ENCODE measurements at places on chromosomes 4 and X.

GRCh38 chr4:7784131-7784870, 155.4 kb downstream of the AFAP1 start:
- DNase-seq: no peak

DNA sequence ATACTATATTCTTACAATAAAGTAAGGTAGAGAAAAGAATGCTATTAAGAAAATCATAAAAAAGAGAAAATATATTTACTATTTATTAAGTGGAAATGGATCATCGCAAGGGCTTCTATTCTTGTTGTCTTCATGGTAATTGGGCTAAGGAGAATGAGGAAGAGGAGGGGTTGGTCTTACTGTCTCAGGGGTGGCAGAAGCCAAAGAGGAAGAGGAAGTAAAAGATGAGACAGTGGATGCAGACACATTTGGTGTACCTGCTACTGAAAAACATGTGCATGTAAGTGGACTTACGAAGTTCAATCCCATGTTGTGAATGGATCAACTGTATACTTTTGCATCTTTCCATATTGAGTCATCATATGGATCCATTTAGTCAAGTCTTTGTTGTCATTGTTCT, 1502.1 kb upstream of the ADGRL3 start:
- no peak for DNase-seq

DNA sequence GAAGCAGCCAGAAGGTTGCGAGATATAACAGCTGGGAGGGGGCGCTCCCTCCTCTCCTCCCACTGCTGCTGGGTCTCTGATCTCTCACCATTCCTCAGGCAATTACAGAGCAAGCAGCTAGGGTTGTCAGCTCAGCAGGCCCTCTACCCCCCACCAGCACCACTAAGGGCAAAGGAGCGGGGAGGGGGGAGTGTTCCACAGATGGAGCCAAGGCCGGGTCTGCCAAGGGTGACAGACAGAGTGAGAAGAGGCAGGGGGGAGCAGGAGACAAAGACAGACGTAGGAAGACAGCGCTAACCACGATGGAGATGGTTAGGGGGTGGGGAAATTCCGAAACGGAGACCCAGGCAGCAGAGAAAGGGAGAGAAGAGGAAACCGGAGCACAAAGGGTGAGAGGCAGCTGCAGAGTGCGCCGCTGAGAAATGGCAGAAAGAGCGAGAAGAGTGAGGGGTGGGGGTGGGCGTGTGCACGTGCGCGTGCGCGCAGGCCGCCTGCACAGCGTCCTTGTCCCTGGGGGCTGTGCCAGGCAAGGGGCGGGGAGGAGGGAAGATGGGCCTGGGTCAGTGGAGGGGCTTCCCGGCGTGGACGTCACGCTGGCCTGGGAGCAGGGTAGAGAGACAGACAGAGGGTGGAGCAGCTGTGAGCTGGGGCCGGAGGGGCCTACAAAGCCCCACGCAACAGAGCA, 6.9 kb downstream of the L1CAM start:
- DNase-seq: no peak

GRCh38 chrX:37871626-37872302, 24.4 kb upstream of the DYNLT3 start:
- no peak for DNase-seq

GRCh38 chr4:109676886-109677285, 26.4 kb downstream of the CASP6 start:
- DNase-seq: peak; percentile 5

GRCh38 chr4:40363382-40363920, 28.3 kb downstream of the CHRNA9 start:
- no peak for DNase-seq

- DNase-seq: no peak
Observed at GRCh38 chrX:42755815-42756214, 22.1 kb downstream of the PPP1R2C start.

DNA sequence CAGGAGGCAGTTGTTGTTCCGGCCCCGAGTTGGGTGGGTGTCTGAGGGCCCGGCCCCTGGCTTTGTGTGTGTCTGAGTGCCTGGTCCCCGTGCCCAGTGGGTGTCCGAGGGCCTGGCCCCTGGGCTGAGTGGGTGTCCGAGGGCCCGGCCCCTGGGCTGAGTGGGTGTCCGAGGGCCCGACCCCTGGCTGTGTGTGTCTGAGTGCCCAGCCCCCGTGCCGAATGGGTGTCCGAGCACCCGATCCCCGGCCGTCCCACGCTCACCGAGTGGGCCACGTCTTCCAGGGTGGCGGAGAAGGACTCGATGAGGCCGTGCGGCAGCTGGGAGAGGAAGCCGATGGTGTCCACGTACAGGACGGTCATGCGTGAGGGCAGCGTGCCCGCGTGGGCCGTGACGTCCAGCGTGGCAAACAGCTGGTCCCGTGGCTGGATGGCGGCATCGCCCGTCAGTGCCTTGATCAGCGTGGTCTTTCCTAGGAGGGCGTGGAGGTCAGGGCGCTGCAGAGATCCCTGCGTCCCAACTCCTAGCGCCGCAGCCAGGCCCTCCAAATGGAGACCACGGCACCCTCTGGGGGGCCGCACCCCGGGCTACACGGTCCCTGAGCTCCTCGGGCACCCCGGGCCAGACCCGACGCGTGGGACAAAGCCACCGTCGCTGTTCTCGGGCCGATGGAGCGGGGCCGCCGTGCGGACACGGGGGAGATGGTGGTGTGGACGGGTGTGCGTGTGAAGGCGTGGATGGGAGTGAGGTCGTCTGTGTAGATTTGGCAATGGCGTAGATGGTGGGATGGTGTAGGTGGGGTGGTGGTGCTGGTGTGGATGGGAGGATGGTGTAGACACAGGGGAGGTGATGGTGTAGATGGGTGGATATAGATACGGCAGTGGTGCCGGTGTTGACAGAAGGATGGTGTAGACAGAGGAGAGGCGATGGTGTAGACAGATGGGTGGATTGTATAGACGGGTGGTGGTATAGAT, 7.2 kb downstream of the GTPBP6 start:
- no peak for DNase-seq

DNA sequence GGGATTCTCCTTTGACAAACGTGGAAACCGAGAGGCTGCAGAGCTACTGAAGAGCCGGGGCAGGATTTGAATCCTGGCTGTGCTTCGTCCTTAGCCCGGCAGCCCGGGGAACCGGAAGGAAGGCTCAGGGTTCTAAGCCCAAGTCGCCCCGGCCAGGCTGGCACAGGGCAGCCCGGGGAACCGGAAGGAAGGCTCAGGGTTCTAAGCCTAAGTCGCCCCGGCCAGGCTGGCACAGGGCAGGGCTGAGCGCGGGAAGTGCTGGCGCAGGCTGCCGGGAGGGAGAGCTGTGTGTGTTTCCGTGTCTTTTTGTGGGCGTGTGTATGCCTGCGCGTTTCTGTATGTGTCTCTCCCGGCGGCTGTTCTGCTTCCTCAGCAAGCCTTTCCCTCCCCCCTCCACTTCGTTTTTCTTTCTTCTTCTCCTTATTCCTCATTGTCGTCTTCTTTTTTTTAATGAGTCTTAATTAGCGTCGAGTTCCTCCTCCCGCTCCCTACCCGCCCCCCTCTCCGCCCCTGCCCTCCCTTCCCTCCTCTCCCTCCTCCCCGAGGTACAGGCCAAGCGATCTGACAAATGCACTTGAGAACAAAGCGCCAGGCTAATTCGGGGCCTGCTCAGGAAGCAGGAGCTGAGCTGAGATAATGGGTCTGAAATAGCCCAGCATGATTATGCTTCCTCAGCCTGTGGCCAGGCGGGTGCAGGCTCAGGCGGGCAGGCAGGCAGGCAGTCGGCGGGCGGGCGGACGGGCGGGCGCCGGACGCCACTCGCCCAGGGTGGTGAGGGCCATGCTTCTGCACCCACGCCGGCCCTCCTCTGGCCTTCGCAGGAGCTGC, 65.9 kb downstream of the EFNB1 start:
- DNase-seq: no peak

DNA sequence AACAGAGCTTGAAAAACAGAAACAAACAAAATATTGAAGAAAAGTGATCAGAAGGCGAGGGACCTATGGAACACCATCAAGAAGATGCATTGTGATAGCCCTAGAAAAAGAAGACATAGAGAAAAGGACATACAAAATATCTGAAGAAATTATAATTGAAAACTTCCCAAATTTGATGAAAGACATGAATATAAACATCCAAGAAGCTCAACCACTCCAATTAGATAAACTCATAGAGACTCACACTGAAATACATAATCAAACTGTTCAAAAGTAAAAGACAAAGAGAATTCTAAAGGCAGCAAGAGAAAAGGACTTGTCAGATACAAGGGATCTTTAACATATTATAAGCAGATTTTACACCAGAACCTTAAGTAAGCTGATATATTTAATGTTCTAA, 869.8 kb downstream of the PCDH18 start:
- DNase-seq: no peak

- no peak for DNase-seq
Observed at GRCh38 chr4:153733751-153734448, 25.9 kb downstream of the RNF175 start.

GRCh38 chr4:7760706-7761105, 179.0 kb downstream of the AFAP1 start:
- DNase-seq: no peak

- DNase-seq: peak; percentile 31
Observed at GRCh38 chr4:1870328-1870577, 940 bp upstream of the NSD2 start.

DNA sequence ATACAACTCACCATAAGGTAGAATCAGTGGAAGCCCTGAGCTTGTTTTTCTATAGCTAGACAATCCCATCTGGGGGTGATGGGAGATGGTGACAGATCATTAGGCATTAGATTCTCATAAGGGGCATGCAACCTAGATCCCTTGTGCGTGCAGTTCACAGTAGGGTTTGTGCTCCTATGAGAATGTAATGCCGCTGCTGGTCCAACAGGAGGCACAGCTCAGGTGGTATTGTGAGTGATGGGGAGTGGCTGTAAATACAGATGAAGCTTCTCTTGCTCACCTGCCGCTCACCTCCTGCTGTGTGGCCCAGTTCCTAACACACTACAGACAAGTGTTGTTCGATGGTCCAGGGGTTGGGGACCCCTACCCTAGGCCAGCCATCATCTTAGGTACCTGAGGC, 5.9 kb upstream of the GATB start:
- no peak for DNase-seq

Measured in GF-D8 (cell line).